ENCODE measurements at places on chromosomes 5 and 9.

GRCh38 chr5:93993161-93993560, 251.8 kb upstream of the POU5F2 start:
- DNase-seq = no peak

- DNase-seq = no peak
These were observed 71.8 kb upstream of the CD180 start for GRCh38 chr5:67268231-67269021.

GRCh38 chr9:137313326-137313936, 11.4 kb upstream of the NRARP start:
- DNase-seq = no peak

DNA sequence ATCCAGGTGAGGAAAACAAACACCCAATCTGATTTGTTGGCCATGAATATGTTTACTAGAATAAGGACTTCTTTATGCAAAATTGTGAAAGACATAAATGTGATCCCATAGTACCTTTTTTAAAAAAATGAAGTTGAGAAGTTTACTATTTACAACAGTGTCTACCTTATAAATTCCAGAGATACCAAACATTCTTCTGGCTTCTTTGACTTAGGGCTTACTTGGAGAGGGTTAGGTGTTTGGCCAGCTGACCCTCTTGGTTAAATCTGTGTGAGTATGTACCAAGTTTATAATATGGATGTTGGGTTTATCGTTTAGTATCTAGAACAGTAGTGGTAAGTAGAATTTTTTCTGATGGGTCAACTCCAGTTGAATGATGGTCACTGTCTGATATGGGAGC, 212.3 kb downstream of the DOCK8 start:
- DNase-seq = no peak

- no peak for DNase-seq
These were observed 1896.9 kb upstream of the CDH6 start for GRCh38 chr5:29296548-29296947.

- DNase-seq = peak; percentile 55
These were observed 150.6 kb downstream of the ERCC6L2 start for GRCh38 chr9:96025995-96026602.

- DNase-seq = no peak
These were observed 149.0 kb upstream of the ITGA1 start for GRCh38 chr5:52638732-52639131.

- DNase-seq = no peak
These were observed 537.6 kb downstream of the CETN3 start for GRCh38 chr5:89871906-89872305.

DNA sequence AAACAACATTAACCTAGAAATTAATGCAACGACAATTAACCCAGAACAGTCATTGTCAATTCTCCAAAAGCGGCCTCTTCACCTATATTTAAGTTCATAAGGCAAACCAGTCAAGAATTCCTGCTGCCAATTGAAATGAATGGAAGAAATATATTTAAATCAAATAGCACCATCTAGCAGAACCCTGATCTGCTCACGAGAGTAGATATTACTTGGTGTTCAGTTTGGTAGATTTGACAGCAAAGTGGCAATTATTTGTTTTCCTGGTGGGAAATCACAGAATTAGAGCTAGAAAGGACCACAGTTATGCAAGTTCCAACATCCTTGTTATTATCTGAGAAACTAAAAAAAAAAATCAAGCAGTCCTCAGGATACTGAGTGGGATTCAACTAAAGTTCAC, 2.3 kb downstream of the SSBP2 start:
- DNase-seq = no peak

GRCh38 chr5:134289509-134290113, 63.7 kb upstream of the PPP2CA start:
- peak; percentile 85 for DNase-seq

DNA sequence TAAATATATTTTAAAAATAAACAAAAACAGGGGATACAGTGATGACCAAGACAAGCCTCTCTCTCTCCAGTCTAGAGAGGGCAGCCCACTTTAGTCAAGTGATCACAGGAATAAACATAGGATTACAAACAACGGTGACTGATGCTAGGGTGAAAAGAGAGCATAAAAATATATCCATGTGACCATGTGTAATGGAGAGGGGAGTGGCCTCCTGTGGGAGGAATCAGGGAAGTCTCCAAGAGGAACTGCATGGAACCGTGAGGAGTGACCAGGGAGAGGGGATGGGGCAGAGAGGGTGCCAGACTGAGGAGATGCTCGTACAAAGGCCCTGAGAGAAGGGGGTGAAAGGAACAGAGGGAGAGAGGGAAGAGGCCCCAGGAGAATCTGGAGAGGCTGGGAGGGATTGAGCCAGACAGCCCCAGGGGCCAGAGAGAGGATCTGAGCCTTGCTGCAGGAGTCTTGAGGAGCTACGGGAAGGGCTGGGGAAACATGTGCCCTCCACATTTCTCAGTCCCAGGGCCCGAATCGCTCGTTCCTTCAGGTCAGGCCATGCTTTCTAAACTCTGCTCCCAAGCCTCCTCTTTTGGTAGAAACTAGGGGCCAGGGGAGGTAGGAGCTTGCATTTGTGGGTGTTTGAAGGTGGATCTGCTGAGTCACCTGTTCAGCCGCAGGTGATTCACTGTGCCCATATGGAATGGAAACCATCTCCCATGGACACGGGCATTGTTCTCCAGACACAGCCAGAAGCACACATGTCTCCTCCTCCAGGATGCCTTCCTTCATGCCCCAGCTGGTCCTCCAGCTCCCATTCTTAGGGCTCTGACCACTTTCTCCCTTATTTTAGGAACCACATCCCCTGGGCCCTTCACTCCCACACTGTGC, 63.8 kb downstream of the PAX5 start:
- no peak for DNase-seq

DNA sequence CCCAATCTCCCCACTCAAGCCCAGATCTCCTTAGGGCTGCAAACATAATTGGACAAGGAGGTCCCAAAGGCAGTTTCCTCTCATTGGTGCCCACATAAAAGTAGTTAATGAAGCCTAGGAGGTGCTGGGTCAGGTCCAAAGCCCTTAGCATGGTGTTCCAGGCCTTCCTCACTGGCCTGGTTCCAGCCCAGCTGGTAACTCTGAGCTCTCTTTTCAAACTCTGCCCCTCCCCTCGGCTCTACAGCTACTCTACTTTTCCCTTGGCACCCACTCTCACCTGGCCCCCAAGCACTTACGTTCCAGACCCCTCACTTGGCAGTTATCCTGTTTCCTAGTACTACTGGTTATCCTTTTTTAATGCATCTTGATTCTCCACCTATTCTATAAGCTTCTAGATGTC, 9.9 kb downstream of the SEPTIN8 start:
- DNase-seq = no peak

DNA sequence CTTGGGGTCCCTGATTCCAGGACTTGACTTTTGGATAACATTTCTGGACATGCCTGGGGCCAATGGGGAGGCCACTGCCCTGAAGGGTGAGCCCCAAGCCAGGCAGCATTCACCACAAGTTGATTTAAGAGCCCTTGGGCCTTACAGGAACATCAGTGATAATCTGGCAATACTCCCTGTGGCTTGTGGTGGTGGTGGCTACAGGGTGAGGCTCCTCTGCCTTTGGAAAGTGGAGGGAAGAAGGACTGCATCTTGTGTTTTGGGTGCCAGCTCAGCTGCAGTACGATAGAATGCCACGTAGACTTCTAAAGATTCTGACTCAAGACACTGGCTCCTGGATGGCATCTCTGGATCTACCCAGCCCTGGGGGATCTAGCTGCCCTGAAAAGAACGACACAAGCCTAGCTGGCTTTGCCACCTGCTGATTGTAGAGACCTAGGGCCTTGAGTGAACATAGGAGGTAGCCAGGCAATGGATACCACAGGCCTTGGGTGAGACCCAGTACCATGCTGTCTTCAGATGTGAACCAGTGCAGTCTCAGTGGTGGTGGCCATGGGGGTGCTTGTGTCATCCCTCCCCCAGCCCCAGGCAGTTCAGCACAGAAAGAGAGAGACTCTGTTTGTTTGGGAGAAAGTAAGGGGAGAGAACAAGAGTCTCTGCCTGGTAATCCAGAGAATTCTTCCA, 79.0 kb upstream of the DAP start:
- DNase-seq = no peak

DNA sequence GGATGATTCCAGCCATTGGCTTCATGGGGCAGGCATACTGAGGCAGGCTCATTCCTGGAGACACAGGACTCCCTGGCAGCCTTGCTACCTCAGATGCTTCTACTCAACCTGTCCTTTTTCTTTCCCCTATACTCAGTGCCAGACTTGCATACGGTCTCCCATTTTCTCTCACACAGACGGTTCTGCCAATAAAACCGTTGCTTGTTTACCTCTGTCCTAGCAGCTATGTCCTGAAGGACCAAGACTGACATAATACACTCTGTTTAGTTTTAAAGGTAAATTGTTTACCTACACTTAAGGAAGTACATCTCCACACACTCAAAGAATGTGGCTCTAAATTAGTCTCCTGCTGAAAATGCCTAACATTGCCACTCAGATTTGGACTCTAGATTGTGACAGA, 151.0 kb upstream of the RFX3 start:
- DNase-seq = no peak

- DNase-seq = no peak
These were observed 581.3 kb downstream of the PDE4D start for GRCh38 chr5:59312223-59312622.

DNA sequence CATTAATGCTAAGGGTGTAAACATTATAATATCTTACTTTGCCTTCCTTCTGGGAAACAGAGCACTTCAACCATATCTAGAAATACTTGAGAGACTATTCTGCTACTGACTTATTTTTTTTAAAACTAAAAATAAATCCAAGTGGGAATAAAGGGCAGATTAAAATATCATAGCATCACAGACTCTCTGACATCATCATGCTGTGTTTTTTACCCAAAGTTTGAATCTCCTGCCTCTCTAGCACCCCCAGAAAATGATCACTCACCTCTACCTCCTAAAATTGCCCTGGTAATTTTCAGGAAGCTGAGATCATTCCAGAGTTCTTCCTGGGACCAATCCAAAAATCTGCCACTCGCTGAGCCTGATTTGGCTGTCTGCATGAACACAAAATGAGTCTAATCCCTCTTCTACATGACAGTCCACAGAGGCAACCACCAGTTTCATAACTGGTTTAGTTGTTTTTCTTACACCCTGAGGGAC, 813.8 kb upstream of the DMAC1 start:
- DNase-seq = no peak

DNA sequence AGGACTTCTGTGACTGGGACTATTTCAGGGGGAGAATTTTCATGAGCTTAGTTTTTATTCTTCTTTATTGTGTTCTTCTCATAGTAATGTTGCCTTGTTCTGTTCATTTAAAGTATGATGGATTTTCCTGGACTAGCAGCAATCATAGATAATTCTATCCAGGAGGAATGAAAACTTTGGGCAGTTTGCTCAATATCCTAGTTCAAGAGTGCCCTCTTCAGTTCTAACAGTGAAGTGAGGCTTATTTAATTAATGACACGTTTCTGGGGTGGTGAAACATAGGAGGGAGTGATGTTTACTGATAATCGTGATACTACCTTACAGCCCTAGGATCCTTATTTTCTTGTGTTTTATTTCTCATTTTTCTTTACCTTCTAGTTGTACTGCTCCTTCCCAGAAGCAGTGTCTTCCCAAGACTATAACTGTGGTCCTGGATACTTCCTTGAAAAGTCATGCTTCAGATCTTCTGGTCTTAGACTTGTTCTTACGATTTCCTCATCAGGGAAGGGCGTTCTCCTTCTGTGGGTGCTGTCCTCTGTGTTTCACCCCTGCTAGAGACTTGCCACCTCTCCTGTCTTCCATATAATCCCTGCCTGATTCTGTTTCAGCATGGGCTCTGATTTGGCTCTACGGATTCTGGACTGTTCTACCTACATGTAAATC, 57.4 kb downstream of the CFAP95 start:
- no peak for DNase-seq

- no peak for DNase-seq
These were observed 101.1 kb upstream of the COL5A1 start for GRCh38 chr9:134540276-134541096.

- no peak for DNase-seq
These were observed 260.7 kb downstream of the NR3C1 start for GRCh38 chr5:143142596-143143435.

DNA sequence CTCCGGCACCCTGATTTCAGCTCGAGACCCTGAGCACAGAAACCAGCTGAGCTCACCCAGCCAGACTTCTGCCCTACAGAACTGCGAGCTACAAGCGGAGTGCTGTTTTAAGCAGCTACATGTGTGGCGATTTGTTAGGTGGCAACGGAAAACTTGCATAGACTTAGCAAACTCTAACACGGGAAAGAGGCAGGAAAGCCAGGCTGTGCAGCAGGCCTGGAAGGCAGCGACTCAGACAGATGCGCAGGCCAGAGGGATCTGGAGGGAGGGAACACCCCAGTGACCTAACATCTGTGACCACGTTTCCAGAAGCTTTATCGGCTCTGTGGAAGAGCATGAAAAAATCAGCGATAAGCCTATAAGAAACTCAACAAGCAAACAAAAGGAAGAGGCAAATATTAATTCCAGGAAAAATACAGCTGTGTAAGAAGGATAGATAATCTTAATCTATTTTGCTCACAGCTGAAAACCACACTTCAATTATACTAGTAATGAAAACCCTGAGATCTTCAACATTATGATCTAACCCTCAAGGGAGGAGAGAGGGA, 11.0 kb downstream of the UBAC1 start:
- DNase-seq = peak; percentile 95

DNA sequence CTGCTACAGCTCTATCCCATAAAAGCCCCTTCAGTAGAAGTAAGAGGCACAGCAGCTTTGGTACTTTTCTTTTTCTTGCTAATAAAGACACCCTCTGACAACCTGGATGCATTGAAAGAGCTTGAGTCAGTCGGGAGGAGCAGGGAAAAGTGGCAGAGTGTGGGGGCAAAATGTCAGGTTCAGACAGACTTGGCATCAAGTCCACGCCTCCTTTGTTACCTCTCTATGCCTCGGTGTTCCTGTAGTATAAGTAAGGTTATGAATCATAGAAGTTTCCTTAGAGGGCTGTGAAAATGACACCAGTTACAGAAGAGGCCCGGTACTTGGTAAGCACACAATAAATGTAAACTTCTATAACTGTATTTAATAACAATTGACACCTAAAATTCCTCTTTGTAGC, 133.9 kb downstream of the ESM1 start:
- no peak for DNase-seq

GRCh38 chr9:5186416-5187169, 1.2 kb upstream of the INSL6 start:
- DNase-seq = peak; percentile 35

DNA sequence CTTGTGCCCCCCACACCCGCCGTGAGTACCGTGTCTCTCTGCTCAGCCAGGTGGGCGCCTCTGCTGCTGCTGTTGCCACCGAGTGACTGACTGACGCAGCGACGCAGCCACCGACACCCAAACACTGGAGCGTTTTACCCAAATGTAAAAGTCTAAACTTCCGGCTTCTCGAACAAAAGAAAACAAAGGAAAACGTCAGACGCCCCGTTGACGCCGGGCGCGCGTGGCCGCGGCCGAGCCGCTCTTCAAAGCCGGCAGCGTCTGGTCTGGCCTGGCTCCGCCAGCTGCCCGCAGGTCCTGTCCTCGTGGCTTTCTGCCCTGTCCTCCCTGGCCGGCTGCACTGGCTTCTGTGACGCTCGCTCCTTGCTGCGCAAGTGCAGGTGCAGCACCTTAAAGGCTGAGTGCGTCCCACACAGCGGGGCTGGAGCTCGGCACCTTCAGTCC, 41.4 kb upstream of the CLPTM1L start:
- peak; percentile 38 for DNase-seq
